ENCODE measurements at places on chromosomes 4 and X.
A peak's percentile ranks its signal among the peaks of the same experiment; 100 is the strongest.

- no peak for DNase-seq
These were observed 129.8 kb downstream of the SORBS2 start for GRCh38 chr4:185682236-185682635.

DNA sequence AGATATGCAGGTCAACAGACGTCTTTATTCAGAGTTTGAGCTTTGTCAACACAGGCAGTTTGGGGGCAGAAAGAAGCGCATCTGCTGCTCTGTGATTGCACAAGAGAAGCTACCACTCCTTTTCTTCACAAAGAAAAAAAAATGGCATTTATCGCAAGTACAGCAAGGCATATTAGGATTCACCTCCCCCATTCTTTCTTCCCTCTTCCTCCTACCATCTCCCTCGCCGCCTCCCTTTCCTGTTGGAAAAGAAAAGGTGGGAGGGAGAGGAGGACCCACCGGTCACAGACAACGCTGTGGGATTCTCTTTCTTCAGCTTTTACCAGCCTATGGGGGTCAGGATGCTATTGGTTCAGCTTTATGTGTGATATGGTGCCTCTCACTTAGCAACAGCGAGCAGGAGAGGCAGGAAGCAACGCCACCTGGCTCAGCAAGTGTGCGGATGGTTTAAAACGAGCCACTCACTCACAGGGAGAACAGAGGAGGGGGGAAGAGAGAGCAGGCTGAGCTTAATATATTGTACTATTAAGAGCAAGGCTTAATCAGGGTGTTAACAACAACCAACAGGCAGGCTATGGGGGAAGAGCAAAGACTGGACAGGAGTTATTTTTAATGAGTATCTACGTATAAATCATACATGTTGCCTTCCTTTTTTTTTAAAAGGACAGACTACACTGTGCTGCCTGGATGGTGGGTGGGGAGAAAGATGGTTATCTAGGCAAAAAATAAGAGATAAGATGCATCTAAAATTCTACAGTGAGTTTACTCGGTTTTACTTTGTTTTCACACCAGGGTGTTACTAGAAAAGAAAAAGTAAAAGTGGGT is 104.7 kb downstream of the MAML3 start:
- peak; percentile 55 for DNase-seq

DNA sequence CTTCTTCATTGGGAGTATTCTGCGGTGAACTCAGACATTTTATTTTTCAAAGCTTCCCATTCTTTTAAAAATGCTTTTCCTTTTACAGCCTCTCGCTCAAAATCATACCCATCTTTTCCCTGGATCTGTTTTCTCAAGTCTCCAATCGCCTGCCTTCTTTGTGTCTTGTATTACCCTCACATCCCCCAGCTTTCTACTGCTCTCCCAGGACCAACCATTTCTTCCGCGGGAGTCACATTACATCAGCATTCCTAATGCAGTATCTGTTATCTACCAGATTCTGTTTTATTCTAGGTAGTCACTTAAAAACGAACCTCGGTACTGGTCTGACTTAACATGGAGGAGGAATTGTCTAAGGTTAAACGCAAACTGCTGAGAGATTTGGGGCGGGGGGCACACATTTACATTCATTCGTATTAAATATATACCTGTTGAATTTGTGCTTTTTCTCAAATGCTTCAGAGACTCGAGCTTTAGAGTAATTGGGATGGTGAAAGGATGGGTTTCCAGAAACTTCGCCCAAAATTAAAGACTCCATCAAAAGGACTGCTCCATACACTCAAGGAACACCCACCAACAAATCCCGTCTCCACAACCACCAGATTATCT is 493 bp upstream of the UCHL1 start:
- no peak for DNase-seq

GRCh38 chrX:42485601-42486000 is 292.4 kb downstream of the PPP1R2C start:
- no peak for DNase-seq

DNA sequence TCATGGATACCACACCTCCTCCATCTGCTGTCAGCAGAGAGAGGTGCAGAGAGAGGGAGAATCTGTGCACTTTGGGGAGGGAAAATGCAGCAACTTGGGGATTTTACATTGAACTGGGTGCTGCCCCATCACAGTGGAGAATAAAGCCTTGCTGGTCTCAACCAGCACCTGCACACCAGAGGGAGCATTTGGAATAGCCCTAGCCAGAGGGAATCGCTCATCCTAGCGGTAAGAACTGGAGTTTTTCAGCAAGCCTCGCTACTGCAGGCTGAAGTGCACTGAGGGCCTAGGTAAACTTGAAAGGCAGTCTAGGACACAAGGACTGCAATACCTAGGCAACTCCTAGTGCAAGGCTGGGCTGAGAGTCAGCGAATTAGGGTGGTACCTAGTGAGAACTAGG is 148.7 kb downstream of the KDR start:
- DNase-seq: no peak

DNA sequence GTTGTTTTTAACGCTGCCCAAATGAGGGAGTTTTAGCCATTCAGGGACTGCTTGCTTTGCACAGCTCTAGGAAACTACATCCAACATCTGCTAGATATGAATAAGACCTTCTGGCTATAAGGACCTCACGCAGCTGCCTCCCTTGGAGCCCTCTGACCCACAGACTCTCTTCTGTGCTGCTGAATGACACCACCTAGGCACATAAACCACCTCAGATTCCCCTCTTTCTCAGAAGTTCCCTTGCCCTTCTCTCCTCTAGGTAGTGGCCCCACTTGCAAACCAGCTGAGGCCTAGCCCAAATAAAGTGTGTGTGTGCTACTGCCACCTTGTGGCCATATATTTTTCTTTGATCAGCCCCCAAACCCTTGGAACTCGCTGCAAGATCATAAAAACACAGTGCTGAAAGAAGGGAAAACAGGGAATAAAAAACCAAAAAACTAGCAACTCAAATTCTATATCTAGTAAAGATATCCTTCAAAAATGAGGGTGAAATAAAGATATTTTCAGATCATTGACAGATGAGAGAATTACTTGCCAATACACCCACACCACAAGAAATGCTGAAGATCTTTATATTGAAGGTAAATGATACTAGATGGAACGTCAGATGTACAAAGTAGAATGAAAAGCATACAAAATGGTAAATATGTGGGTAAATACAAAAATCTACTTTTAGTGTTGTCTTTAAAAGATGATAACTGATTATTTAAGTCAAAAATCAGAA is 265.9 kb downstream of the ADAMTS3 start:
- DNase-seq: peak; percentile 30

DNA sequence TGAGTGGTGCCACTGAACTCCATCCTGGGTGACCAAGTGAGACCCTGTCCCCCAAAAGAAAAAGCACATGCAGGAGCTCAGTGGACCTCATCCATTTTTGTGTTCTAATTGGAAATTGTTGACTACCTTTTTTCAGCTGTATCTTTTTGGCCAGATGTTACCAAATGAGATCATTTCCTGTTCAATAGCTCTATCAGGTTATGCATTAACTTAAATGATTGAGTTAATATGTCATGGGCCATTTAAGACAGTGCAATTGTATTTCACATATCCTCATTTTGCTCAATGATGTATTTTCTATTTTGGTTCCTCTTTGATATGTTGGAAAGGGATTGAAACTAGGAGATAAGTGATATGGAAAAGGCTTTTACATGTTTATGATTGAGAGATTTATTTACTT is 26.2 kb upstream of the RHOH start:
- no peak for DNase-seq

DNA sequence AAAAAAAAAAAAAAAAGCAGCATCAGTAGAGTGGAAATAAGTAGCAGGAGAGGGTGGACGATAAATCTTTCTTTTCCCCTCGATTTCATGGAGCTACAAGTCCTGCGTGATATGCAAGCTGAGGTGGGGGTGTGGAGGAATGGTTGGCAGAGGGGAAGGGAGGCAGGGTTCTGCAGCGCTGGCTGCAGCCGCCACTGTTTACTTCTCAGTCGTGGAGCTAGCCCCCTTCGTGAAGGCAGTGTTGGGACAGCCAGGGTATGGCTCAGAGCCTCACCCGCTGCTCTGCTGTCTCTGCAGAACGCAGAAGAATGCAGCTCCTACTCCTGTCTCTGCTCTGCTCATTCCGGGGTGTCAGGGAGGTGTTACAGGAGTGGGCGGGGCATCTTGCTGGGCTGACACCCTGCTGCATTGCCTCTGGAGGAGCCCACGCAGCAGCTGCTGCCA is 140.6 kb downstream of the GPM6A start:
- DNase-seq: no peak

DNA sequence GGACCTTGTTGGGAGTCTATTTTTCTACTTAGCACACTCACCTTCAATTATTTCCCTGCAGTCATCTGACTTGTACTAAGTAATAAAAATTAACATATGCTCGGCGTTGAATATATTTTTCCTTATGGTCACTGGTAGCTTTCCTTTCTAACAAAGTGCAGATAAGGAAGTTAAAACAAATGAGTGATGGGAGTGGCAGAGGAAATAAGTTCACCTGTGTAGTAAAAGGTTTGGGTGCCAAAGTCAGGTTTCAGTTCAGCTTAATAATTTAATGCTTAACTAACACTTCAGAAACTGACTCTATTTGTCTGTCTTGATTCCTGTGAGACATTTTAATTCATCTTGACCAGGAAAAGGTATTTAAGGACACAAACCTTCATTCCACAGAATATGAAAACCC is 184.4 kb downstream of the PCDH7 start:
- no peak for DNase-seq

DNA sequence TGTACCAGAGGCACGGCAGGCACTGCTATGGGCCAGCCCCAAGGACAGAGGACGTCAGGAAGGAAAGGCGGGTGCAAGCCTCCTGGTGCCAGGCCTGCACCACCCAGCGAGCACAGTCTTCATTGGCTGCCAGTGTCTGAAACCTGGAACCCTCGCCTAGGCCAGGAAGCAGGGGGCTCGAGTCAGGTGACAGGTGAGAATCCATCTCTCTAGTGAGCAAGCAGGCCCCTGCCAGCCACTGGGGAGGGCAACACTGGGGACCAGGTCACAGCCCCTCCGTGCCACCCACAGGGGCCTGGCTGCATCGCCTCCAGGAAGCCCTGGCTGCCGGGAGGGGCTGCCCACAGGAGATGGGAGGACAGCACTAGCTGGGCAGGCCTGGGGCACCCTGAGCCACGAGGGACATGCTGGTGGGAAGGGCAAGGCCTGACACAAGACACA is 6.9 kb upstream of the HAUS3 start:
- no peak for DNase-seq

GRCh38 chrX:154000051-154000450 is 19.7 kb downstream of the IRAK1 start:
- no peak for DNase-seq

- no peak for DNase-seq
These were observed 44.2 kb upstream of the ADAM29 start for GRCh38 chr4:174873931-174874330.
